ENCODE measurements at places on chromosomes 2 and 18.

DNA sequence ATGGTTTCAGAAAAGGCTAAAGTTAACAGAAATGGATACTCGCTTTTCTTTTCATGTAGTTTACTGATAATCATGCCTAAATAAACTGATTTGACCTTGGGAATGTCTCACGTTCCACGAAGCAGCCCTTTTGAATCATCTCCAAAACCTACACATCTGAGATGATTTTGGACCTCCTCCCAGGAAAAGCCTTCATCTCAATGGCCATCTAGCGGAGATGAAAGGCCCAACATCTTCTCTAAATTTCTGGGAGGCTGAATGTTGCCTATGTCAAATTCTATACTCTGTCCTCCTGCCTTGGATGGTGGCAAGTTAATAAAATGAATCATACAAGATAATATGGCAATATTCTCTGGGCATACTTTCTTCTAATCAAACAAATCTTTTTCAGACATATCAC is 448.5 kb downstream of the ZEB2 start:
- DNase-seq = no peak

- DNase-seq = no peak
These were observed 17.7 kb upstream of the SIX2 start for GRCh38 chr2:45026924-45027450.

DNA sequence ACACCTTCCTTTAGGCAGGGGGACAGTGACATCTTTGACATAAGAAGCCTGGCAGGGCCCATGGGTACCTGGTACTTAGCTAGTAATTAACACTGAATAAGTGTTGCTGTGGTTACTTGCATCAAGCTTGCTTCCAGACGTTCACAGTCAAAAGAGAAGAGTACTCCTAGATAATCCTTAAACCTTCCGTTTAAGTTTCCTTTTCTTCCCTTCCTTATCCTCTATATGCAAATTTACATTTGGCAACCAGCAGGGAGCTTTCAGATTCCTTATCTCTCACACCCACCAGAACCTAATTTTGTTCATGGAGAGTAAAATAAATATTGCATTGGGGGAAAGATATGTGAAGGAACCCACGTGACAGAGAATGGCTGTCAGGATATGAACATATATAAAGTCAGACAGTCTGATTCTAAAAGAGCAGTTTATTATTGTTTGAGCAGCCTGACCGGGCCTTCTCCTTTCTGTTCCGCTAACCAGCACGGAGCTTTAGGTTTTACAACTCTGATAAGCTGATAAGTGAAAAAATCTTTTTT is 7.8 kb upstream of the RAB31 start:
- no peak for DNase-seq

- DNase-seq = no peak
These were observed 314.1 kb downstream of the STK39 start for GRCh38 chr2:167933097-167933814.

- no peak for DNase-seq
These were observed 12.5 kb upstream of the PAX8 start for GRCh38 chr2:113291191-113291590.

DNA sequence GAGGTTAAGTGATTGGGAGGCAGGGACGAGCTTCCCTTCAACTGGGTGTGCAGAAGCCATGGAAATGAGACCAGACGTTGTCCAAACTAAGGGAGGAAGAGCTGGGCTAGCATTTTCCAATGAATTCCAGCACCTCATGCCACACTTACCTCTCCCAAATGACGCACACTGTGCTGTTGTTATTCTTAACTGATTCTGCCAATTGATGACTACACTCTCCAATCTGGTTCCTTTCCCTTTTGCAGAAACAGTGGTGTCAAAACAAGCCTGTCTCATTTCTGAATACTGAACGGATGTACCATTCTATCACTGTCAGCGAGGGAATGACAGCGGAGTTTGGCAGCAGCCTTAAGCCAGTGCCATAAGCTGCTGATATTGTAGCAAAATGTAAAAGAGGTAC is 380.5 kb upstream of the HNRNPA3 start:
- DNase-seq = no peak
